ENCODE measurements at places on chromosomes 3 and 15.

DNA sequence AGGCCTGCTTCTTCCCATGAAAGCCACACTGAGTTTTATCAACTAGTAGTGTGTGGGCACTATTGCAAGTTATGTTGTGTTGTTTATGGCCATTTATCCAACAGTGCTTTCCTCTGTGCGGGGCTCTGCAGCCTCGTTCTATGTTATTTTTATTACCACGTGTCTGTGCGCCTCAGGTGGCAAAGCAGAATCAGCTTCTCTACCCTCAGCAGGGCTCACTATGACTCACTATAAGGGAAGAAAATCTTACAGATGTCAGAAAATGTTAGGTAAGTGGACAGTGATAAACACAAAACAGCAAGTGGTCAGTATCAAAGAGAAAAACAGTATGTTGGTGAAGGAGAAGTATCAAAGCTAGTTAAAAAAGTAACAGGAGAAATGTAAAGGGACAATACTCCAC is 61.4 kb downstream of the MOBP start:
- no peak for DNase-seq

GRCh38 chr15:45572617-45573016 is 14.6 kb upstream of the BLOC1S6 start:
- DNase-seq: no peak

GRCh38 chr15:80403712-80404056 is 498 bp upstream of the ARNT2 start:
- no peak for DNase-seq

DNA sequence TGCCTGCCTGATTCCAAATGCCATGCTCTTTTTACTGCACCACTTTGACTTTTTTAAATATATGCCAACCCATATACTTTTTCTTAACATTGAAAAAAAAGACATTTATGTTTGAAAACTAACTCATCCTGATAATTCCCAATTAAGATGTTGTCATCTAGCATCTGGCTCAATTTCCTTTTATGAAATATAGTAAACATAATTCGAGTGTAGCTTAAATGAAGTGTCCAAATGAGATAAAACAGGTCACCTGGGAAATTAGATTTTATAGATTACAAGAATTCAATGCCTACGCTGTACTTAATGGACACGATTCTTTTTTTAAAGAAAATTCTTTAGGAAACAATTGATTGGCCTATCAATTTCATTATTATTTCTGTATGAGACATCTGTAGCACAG is 2.8 kb downstream of the MDFIC2 start:
- no peak for DNase-seq

GRCh38 chr3:61901986-61902385 is 340.6 kb downstream of the PTPRG start:
- no peak for DNase-seq

DNA sequence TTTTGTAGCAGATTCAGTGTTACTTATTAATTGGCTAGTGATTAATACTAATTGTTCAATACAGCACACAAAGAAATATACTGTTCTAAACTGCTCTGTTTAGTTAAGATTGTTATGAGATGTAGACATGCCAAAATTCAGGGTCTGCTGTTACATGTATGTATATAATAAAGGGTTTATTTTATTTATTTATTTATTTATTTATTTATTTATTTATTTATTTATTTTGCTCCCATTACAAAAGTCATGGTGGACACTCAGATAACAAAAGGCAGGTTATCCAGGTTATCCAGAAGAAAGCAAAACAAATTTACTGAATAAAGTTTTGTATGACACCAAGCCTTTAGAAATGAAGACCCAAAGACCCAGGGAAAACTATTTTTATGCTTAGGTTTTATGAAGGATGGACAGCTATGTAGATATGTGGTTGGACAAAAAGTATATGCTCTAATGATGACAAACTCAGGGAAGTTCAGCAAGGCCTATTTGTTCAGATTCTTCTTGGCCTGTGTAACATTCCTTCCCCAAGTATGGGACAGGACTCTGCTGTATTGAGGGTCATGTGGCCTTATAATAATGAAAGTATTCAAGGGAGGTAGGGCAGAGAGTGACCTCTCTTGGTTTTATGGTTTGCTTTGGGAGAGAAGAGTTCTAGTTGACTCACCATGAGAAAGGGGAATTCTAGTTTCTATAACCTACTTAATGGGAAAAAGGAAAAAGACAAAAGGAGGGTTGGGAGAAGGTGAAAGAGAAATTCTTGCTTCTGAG is 1056.8 kb downstream of the ROBO2 start:
- DNase-seq: no peak

DNA sequence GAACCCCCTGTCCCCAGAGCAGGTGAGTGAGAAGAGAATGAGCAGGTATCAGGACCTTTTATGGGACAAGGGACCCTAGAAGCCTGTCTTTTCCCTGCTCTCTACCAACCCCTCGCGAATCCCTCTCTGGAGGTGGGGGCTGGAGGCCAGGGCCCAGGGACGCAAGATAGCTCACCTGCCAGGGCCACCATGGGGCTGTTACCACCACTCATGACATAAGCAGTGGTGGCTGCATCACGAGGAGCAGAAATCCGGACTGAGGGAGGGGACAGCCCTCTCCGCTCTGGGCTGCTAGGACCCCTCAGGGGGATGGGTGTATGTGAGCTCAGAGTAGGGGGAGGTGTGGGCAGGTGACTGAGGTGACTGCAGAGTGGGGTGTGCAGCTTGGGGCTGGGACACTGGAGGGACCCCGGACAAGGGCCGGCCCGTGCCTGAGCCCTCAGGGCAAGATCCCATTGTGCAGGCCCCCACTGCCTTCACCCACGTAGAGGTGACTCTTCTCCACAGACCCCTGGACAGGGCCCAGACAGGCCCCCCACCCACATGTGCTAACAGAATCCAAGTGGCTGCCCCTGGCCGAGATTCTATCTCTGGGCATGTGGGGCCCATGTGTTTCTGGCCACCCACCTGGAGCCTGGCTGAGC is 190.6 kb downstream of the TBC1D2B start:
- DNase-seq: no peak

DNA sequence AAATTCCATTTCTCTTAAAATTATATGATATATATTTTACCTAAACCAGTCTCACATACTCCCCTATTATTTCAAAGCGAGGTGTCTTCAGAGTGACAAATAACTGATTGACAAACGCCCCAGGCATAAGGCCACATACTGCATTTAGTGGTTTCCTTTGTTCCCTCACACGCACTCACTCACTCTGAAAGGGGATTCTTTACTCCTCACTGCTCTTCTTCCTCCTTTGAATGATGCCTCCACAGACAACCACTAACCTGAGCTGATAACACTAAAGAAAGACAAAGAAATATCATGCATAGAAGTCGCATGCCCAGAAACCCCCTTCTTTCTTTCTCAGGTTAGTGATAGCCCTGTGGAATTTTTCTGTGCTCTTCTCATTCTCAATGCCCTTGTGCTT is 24.1 kb upstream of the BBX start:
- no peak for DNase-seq

DNA sequence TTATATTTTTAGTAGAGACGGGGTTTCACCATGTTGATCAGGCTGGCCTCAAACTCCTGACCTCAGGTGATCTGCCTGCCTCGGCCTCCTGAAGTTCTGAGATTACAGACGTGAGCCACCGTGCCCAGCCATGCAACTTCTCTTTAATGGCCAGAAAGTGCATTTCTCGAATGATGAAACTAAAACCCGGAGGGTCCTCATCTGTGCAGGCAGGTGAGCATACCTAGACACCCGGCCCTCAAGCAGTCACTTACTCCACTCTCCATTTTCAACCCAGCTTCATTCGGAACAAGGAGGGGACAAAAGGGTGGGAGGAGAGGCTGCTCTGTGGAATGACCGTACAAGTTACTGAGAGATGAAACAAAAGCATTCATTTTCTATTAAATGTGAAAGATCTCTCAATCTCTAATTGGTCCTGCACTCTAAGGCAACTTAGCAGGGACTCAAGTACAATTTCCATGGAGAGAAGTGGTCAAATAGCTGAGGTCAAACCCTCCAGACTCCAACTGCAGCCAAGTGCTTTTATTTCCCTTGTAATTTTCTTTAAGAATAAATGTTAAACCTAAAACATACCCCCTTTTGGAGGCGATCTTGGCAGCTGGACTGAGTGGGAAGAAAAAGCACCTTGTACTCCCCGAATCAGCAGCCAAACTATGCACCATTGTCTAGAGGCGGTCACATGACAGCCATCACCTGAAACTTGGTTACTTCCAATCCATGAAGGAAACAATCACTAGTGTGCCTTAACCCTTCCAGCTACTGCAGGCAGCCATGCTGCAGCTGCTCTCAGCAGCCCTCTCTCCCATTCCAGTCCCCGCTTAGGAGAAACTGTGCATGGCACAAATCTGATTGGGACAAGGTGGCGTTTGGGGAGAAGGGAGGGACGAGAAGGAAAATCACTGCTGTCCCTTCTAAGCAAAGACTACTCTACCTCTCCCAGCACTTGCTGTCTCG is 62.2 kb downstream of the VGLL4 start:
- no peak for DNase-seq

- DNase-seq: no peak
These were observed 20.1 kb downstream of the DET1 start for GRCh38 chr15:88526247-88526879.

DNA sequence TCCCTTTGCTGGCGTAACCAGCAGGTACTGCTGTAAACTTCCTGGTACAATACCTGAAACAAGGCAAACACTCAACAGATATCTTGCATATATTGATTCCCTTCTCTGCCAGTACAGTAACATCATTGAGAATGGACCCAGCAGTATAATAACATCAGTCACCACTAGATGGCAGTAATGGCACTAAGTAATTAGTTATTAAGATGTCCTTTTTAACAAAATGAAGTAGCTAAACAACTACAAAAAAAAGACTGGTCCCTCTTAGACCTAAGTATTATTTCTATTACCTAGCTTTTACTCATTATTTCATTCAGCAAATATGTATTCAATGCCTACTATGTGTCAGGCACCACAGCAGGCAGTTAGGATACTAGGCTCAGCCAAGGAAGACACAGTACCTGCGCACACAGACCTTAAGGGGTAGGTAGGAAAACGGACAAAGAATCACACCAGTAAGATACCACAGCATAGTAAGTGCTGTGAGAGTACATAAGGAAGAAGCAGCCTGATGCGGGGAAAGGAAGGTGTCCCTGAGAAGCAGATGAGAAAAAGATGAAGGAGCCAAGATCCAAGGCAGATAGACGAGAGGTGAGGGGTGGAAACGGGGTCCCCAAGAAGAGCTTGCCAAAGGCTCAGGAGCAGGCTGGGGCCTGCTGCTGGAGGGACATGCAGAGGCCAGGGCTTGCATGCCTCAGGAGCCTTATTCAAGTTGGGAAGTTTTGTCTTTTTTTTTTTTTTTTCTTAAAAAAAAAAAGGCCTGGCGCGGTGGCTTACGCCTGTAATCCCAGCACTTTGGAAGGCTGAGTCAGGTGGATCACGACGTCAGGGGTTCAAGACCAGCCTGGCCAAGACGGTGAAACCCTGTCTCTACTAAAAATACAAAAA is 102.7 kb upstream of the CHD2 start:
- no peak for DNase-seq

GRCh38 chr15:66704019-66704802 is 2.2 kb downstream of the SMAD6 start:
- DNase-seq: no peak

DNA sequence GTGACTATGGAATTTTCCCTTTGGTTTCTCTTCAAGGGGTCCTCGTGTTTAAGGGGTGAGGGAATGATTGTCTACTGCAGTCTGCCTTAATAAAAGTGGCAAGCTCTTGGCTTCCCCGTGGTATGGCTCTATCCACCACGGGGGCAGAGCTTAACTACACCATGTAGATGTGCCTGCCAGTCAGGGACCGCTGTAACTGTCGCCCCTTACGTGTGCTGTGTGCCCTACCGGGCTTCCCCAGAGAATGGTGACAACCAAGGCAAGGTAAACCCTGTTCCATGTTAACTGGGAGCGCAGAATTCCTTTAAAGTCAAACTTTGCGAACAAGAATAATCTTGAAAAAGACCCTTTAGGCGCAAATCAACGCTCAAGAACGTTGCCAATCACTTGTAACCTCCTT is 966 bp upstream of the C3orf80 start:
- no peak for DNase-seq

DNA sequence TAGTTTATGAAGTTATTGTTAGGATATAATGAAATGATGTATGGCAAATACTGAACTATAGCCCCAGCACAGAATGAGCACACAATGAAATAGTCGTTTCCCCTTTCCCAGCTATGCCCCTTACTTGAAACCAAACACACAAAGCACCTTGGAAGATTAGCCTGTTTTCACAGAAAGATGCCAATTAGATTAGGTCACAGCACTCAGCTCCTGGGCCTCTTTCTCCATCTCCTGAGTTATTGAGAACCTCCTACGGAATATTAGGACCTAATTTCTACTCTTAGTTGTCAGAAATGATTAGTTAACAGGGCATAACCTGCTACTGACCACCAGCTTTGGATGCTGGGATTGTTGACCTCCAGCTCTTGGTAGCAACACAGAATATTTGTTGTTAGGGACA is 269.4 kb upstream of the ROPN1 start:
- DNase-seq: no peak

GRCh38 chr3:107985496-107985895 is 105.3 kb downstream of the CD47 start:
- DNase-seq: no peak

- no peak for DNase-seq
These were observed 526.8 kb upstream of the TBL1XR1 start for GRCh38 chr3:177724020-177724638.

DNA sequence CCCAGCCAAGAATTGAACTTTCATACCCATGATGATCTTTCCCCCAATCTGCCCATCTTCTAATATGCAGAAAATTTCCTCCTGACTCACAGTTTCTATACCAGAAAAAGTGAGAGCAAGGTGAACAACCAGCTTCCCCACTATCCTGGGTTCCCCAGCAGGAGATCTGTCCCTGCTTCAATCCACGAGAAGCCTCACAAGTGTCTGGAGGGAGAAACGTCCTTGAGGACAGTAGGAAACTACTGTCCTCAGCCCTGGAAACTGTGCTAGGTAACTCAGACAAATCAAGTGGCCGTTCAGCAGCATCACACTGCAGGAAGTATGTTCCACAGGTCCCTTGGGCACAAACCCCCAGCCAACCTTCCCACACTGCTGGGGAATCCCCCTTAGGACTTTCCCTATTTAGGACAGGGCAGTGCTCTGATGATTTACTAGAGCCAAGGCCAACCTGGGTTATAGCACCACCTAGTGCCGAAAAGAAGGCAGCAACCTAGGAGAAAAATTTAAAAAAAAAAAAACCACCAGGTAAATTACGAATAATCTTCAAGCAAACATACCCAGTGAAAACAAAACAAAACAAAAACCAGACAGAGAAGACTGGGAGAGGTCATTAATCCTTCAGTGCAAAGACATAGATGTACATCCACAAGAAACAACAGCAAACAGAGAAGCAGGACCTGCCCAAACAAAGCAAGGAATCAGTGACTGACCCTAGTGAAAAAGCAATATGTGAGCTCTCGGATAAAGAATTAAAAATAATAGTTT is 36.0 kb downstream of the MORC1 start:
- no peak for DNase-seq
